ENCODE measurements at places on chromosomes 5 and 9. TPM values are rescaled to one million over a fixed set of nuclear protein-coding genes. Genes with fewer than 3 reads are reported as not detected.
A peak's percentile ranks its signal among the peaks of the same experiment; 100 is the strongest.

SAXO1 gene
- total RNA-seq, result not detected

DNA sequence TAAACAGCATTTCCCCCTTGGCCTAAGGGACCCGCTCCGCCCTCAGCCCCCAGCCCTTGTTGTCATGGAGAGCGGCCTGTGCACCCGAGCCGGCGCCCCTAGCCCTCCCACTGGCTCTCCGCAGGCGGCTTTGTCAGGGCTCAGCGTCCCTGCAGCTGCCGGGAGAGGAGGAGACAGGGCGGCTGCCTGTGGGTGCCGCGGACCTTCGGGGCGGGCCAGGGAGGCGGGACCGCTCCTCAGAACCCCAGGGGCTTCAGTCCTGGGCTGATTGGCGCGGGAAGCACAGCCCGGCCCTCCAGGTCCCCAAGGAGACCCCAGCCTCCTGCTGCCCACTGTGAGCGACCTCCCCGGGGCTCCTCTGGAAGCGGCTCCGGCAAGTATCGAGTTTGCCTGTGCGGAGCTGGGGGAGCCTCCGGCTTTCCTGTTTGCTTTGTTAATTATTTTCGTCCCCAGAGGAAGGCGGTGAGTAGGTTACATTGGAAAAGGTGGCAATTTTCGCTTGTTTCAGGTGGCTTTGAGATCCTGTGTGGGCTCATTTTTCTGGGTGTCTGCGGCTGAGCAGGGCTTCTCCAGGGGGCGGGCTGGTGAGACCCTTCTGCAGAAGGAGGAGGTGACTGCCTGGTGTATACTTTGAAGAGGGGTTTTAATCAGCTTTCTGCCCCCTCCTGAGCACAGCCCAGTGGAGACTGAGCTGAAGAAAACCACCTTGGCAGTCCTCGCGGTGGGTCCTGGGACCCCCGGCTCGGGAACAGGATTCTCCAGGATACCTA, at the start of gene FGD3:
Gene FGD3, plus strand, starts transcription at position 256 of the 770 bp plus-strand sequence. CDS start 28,734 bp downstream, outside the sequence.
- DNase-seq, result no peak

GRCh38 chr5:102638316-102638715, 116.8 kb upstream of the PAM start:
- no peak for DNase-seq

DNA sequence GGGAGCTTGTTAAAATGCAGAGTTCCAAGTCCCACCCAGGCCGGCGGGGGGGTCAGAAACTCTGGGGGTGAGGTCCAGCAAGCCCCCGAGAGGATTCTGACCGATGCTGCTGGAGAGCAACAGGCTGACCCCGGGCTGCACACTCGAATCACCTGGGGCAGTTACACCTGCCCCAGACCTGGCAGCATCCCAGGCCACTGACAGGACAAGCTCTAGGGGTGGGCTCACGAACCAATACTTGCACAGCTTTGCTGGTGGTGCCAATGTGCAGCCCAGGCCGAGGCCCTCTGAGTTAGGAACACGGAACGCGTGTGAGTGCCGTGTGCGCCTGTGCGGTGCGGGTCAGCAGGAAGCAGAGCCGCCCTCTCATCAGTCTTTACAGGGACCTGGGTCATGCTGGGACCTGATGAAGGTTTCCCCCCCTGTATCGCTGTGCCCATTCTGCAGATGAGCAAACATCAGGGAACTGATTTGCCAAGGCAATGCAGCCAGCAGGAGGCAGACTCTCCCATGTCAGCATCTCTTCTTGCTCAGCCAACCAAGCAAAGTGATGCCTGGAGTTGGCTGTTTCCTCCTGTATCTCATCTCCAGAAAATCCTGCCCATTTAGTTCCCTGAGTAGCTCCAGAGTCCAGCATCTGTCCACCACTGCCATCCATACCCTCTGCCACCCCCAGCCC, 16.3 kb downstream of the FAM163B start:
- DNase-seq, result peak; percentile 49

- no peak for DNase-seq
These were observed 190.5 kb upstream of the OR13F1 start for GRCh38 chr9:104313396-104314110.
